ENCODE measurements at places on chromosomes 2 and 18.

GRCh38 chr18:53765211-53765610 is 459.3 kb downstream of the MBD2 start:
- H3K27ac ChIP-seq: no peak overlapping the region
- H3K27me3 ChIP-seq: no peaks in the 10 kb centered on the region
- no peaks in the 10 kb centered on the region for H3K4me1 ChIP-seq
- DNase-seq: no peak
- no peaks in the 10 kb centered on the region for H3K36me3 ChIP-seq

- H3K4me1 ChIP-seq: peaks cover 54% of the 10 kb centered on the region
- H3K4me3 ChIP-seq: no peak overlapping the region
- H3K27me3 ChIP-seq: no peaks in the 10 kb centered on the region
- H3K36me3 ChIP-seq: no peaks in the 10 kb centered on the region
- no peak overlapping the region for H3K27ac ChIP-seq
- DNase-seq: peak; percentile 5
Observed at GRCh38 chr2:10038716-10039115, 4.6 kb upstream of the KLF11 start.

- no peaks in the 10 kb centered on the region for H3K4me1 ChIP-seq
- no peak for DNase-seq
- H3K27ac ChIP-seq: no peak overlapping the region
- H3K4me3 ChIP-seq: no peak overlapping the region
- no peaks in the 10 kb centered on the region for H3K36me3 ChIP-seq
Observed at GRCh38 chr18:30623401-30624065, 419.0 kb downstream of the DSC3 start.

DNA sequence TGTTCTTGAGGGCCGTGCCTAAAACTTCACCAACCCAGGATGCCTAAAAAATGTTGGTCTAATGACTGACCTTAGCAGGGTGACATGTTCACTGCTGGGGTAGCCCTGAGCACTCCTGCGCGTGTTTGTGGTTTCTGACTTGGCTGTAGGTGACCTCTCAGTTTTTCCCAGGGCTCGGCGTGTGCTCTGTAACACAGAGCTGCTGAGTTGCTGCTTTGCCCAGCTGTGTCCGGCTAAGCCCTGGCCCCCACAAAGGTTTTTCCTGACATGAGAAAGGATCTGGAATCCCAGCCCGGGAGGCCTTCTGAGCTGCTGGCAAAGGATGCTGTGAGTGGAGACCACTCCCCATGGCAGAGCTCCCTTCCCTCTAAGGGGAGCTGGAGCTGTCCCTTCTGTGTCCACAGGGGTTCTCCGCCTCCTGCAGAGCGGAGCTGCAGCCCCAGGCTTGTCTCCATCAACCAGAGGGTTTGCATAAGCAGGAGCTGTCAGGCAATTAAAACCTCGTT is 52.7 kb downstream of the CRIM1 start:
- no peaks in the 10 kb centered on the region for H3K4me1 ChIP-seq
- H3K27me3 ChIP-seq: no peaks in the 10 kb centered on the region
- no peak for DNase-seq

GRCh38 chr2:16785149-16785548 is 119.5 kb upstream of the CYRIA start:
- no peaks in the 10 kb centered on the region for H3K27me3 ChIP-seq
- no peaks in the 10 kb centered on the region for H3K4me1 ChIP-seq
- no peak overlapping the region for H3K4me3 ChIP-seq

DNA sequence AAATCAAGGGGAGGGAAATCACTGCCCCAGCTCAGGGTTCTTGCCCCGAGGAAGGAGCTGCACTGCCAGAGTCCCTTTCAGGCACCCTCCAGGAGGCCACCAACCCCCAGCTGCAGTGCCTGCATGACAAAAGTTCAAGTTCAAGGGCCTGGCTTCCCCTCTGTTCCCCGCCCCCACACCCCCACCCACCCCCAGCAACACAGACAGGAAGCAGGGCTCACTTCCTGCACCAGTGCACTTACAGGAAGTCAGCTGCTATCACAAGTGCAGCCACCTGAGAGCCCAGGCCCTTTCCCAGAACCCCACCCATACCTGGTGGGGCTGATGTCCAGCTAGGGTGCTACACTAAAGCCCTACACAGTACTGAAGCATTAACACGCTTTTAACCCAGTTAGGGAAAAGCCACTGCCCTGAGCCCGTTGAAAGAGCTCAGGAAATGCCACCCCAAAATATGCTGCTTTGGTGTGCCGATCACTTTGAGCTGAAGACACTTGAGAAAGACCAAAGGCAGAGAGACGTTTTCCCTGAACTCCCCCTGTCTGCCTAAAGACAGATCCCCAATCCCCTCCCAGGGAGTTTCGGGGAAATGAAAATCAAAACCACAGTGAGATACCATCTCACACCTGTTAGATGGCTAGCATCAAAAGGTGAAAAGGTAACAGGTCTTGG is 109.9 kb upstream of the CAB39 start:
- H3K4me3 ChIP-seq: no peak overlapping the region
- H3K27ac ChIP-seq: no peak overlapping the region
- no peaks in the 10 kb centered on the region for H3K36me3 ChIP-seq
- no peaks in the 10 kb centered on the region for H3K4me1 ChIP-seq
- no peak for DNase-seq

- H3K4me1 ChIP-seq: no peaks in the 10 kb centered on the region
- H3K27ac ChIP-seq: no peak overlapping the region
- no peaks in the 10 kb centered on the region for H3K27me3 ChIP-seq
- H3K36me3 ChIP-seq: no peaks in the 10 kb centered on the region
Observed at GRCh38 chr2:16173893-16174692, 233.7 kb downstream of the MYCN start.

DNA sequence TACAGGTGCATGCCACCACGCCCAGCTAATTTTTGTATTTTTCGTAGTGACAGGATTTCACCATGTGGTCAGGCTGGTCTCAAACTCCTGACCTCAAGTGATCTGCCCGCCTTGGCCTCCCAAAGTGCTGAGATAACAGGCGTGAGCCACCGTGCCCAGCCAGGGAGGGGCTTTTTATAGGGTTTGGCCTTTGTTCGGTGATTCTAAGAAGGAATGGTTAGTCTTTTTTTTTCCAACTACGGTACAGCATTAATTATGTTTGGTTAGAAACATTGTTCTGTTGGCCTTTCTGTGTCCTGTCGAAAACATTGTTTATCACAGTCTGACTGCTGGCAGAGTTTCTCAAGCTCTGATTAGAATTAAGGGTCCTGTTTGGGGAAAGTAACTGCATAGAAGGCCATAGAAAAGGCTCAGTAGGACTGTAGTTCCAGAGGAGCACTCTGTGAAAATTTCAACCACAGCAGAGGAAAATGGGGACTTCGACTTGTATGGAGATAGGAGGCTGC is 19.3 kb upstream of the SMCHD1 start:
- no peaks in the 10 kb centered on the region for H3K27me3 ChIP-seq
- no peaks in the 10 kb centered on the region for H3K36me3 ChIP-seq
- no peak overlapping the region for H3K4me3 ChIP-seq
- peak overlapping the region; percentile 66 for H3K27ac ChIP-seq
- no peaks in the 10 kb centered on the region for H3K4me1 ChIP-seq

DNA sequence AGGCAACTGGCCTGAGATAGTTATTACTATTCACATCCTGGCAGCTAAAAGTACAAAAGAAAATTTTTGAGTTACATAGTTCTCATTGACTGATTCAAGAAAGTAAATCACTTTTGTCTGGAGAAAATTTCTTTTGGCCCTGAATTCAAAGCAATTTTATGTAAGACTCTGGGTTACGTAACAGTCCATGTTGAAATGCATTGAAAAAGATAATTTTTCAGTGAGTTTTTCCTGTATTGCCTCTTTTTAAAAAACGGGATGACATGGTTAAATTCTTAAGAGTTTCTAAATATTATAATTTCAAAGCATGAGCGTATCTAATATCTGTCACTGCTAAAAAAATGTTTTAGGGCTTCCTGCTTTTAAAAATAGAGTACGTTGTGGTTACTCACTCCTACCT is 72.7 kb downstream of the ANKRD12 start:
- no peaks in the 10 kb centered on the region for H3K36me3 ChIP-seq
- H3K4me3 ChIP-seq: no peak overlapping the region
- DNase-seq: no peak
- H3K27ac ChIP-seq: no peak overlapping the region

GRCh38 chr18:55317324-55317723 is 270.7 kb downstream of the TCF4 start:
- H3K4me1 ChIP-seq: no peaks in the 10 kb centered on the region
- no peak for DNase-seq
- H3K36me3 ChIP-seq: no peaks in the 10 kb centered on the region
- H3K27ac ChIP-seq: no peak overlapping the region

- no peaks in the 10 kb centered on the region for H3K27me3 ChIP-seq
- DNase-seq: no peak
- H3K4me3 ChIP-seq: no peak overlapping the region
- H3K27ac ChIP-seq: no peak overlapping the region
Observed at GRCh38 chr2:109447251-109447661, 166.5 kb downstream of the SEPTIN10 start.

DNA sequence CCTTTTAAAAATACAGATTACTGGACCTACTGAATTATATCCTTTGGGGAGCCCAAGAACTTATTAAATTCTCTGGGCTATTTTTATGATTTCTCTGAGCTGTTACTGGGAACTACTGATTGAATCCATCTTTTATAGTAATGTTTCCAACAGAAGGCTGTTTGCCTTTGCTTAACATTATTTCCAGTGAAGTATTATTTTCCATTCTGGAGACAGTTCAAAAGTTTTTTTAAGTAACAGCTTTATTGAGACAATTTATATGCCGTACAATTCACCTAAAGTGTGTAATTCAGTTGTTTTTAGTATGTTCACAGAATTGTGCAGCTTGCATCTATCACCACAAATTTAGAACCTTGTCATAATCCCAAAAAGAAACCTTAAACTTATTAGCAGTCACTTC is 100.6 kb downstream of the BABAM2 start:
- no peaks in the 10 kb centered on the region for H3K36me3 ChIP-seq
- DNase-seq: no peak
- H3K4me1 ChIP-seq: no peaks in the 10 kb centered on the region

DNA sequence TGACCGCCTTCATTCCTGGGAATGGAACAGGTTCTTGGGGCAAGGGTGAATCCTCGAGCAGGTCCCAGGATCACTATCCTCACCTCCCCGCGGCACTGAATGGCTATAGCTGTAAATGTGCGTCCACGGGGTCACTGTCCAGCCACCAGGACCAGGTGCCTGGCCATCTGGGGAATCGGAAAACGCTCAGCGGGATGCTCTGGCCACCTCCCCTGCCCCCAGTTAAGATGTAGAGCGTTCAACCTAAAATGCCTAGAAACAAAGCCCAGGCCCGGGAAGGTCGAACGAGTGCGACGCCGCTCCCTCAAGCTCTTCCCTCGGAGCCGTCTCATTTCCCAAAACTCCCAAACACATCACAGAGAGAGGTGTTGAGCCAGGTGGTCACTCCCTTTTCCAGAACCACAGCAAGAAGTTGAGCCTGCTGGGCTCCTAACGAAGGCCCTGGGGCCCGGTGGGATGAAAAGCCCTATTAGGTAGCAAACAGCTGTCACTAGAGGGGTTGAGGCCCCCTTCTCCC is 795 bp upstream of the CAPN10 start:
- H3K4me3 ChIP-seq: peak overlapping the region; percentile 97
- no peaks in the 10 kb centered on the region for H3K4me1 ChIP-seq
- peak; percentile 48 for DNase-seq
- no peaks in the 10 kb centered on the region for H3K36me3 ChIP-seq
- peak overlapping the region; percentile 96 for H3K27ac ChIP-seq

- H3K36me3 ChIP-seq: no peaks in the 10 kb centered on the region
- DNase-seq: no peak
- no peak overlapping the region for H3K27ac ChIP-seq
- no peaks in the 10 kb centered on the region for H3K27me3 ChIP-seq
- no peaks in the 10 kb centered on the region for H3K4me1 ChIP-seq
Observed at GRCh38 chr2:79994965-79995364, 309.6 kb downstream of the LRRTM1 start.

DNA sequence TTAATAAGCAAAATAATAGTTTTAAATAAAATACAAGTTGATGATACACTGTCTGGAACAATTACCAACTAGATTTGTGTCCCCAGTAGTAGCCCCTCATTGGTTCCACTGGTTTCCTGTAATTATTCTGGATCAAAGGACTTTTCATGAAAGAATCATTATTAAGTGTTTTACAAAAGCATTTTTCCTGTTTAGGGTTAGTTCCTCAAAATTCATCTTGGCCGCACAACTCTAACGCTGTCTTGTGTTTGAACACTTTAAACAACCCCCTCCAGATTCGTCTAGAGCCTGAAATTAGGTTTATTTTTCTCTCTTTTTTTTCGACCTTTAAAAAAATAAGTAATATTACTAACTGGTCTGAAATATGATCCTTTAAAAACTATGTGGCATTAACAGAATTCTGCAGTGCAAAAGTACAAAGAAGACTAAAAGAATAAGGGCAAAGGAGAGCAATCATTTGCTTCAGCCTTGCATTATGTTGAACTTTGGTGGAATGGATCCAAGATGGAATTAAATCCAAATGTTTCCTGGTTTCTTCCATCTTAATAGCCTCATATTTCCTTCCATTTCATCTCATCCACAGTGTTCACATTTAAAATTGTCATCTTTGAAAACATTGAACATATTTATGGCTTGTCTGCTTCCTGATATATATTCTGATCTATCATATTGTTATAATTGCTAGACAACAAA is 678.4 kb downstream of the IRS1 start:
- DNase-seq: no peak
- no peak overlapping the region for H3K4me3 ChIP-seq
- H3K27ac ChIP-seq: no peak overlapping the region

DNA sequence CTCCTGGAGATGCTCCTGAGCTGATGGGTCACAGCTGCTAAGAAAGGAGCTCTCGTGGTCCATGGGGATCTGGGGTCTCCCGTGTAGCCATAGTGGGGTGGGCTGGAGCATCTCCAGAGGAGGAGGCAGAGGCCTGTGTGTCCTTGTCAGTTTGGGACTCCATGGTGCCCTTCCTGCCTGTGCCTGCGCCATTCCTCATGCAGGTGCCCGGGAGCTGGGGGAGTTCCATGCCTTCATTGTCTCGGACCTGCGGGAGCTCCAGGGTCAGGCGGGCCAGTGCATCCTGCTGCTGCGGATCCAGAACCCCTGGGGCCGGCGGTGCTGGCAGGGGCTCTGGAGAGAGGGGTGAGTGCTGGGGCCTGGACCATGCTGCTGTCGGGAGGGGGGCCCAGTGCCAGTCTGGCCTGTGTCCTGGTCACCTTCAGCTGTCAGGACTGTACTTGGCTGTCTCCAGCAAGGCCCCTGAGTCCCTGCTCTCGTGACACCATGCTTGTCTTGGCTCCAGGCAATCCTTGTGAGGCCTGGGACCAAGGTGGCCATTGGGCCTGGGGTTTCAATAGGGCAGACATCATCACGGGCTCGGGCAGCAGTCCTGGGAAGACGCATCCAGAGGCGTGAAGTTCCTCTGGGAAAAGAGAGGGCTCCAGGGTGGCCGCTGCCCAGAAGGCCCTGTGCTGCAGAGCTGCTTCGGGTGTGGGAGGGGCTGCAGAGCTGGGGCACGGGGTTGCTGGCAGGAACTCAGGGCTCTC is 7.3 kb downstream of the CAPN10 start:
- no peak overlapping the region for H3K27ac ChIP-seq
- H3K4me3 ChIP-seq: no peak overlapping the region
- no peak for DNase-seq
- peaks cover 2% of the 10 kb centered on the region for H3K36me3 ChIP-seq
- H3K27me3 ChIP-seq: no peaks in the 10 kb centered on the region

Data from right lobe of liver (tissue), 6 donors.